Psoas muscle (tissue), 8 donors: ENCODE measurements at places on chromosomes 12 and 14. TPM values are rescaled to one million over a fixed set of nuclear protein-coding genes. Genes with fewer than 3 reads are reported as not detected.

Gene TCL1B
- polyA plus RNA-seq: not detected

DNA sequence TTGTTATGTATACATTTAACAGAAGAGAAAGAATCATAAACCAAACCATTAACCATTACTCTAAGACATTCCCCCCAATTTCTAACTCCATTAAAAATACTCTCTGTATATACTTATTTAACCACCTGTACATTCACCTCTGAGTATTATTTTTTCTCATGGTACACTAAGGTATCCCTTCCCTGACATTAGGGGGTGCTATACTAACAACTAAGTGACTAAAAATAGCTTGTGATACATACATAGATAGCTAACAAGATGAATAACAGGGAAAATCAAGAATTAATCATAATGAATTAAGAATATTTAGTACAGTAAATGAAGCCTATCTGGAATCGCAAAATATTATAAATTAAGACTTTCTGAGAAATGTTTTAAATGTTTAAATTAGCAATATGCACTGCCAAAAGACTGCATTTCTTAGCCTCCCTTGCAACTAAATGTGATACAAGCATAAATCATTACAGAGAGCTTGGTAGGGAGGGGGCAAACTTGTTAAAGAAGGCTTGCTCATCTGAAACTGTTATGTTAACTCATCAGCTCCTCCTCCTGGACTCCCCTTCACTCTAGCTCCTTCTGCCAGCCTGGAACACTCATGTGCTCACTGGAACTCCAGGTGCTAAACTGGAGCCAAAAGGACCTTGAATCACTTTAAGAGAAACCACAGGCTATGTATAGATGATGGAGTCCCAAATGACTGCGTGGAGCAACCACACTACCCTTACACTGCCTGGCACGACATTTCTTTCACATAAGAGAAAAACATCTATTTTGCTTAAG, 14.9 kb downstream of the C2CD5 start:
- DNase-seq: no peak

DNA sequence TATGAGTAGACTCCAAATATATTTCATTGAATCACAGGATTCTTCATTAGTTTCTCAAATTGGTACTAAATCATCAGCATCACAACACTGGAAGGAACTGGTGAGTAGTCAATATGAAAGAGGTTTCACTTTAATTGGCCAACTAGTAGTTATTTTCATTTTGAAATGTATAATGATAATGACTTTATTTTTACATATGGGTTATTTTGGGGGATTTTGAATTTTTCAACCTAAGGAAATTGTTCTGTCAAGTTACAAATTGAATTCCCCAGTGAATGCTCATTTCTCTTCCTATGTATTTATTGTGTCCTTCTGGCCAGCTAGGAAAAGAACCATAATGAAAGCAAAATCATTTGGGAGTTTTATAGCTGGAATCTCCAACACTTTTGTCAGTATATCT, 174.2 kb upstream of the ATP2B1 start:
- DNase-seq: no peak

- DNase-seq: no peak
Measured at GRCh38 chr12:2696136-2696535, 98.6 kb upstream of the FKBP4 start.

GRCh38 chr12:31249356-31249755, 76.6 kb downstream of the SINHCAF start:
- no peak for DNase-seq
